ENCODE measurements at places on chromosomes 2 and 18.

DNA sequence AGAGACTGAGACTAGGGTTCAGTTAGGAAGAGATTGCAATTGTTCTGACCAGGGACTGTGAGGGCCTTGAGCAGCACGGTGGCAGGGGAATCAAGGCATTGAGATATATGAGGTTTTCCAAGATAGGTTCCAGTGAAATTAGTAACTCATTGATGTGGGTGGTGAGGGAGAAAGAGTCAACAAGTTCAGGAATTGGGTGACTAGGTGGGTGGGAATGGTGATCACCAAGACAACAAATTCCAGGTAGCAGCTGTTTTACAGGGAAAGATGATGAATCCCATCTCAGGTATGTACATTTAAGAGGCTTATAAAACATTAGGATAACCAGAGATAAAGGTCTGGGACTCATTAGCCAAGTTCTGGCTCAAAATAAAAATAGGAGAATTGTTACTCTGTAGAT, 251.5 kb upstream of the MGAT5 start:
- DNase-seq, result no peak

- DNase-seq, result no peak
Measured at GRCh38 chr2:110766291-110766690, 33.9 kb downstream of the ACOXL start.

GRCh38 chr2:85647823-85648526, 20.0 kb downstream of the SFTPB start:
- no peak for DNase-seq

DNA sequence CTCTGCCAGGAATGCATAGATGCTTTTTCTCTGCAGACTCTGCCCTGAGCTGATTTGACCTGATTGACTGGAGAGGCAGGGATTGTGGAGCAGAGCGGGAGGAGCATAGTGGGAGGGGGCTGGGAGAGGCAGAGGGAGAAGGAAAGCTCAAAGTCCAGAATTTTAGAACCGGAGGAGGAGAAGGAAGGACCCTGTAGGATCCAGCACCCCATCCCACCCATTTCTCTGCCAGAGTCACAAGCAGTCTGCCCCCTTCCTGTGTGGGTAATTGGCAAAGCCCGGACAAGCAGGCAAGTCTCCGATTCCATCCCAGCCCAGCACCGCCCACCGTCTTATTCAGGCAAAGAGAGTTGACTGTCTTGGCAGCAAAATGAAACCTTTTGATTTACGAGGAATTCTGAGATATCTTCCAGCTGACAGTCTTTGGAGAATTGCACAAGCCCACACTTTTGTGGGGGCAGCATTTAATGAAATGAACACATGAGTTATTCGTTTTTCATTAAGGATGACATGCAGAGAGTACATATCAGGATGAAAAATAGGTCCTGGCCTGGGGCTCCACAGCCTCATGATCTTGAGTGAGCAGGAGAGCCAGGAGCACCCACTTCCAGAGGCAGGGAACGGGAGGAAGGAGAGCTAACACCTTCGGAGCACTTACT, 103.1 kb downstream of the MCFD2 start:
- no peak for DNase-seq

- DNase-seq, result no peak
Measured at GRCh38 chr2:240269380-240269779, 128.9 kb upstream of the OTOS start.

DNA sequence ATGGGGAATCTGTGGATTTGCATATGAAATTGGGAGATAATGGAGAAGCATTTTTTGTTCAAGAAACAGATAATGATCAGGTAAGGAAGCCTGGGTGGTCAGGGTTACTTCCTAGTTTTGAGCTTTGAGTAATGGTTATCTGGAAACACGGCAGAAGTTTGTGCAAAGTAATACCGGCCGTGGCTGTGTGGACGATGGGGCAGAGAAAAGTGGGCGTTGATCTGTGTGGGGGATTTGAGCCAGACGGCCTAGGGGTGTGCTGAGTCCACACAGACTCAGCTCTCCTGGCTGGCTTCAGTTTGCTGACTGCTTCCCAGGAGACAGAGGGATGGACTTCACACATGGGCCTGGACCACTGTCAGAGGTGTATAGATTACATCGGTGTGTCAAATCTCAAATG, 21.3 kb downstream of the LPIN1 start:
- no peak for DNase-seq

DNA sequence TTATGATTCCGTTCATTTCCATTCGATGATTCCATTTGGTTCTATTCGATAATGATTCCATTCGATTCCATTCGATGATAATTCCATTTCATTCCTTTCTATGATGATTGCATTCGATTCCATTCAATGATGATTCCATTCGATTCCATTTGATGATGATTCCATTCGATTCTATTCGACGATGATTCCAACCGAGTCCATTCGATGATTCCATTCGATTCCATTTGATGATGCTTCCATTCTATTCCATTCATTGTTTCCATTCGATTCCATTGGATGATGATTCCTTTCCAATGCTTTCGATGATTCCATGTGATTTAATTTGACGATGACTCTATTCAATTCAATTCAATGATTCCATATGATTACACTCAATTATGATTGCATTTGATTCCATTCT, 1093.5 kb downstream of the RPIA start:
- no peak for DNase-seq

GRCh38 chr18:31583185-31583854, 8.4 kb upstream of the TTR start:
- DNase-seq, result no peak

DNA sequence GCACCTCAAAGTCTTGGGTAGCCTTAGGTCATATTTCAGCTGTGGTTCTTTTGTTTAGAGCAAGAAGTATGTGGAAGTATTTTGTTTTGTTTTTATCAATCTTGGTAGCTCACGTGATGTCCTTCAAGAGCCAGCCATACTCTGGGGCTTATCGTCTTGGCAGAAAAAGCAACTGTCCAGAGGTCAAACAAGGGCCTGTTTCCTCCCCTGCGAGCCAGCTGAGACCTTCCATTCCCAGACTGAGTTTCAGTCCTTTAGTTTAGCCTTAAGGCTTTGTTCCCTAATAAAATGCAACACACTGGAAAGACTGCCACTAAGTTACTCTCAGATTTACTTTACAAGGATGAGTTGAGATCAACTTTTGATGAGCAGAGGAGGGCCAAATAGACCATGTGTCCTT, 63.5 kb downstream of the TXNL1 start:
- DNase-seq, result no peak

DNA sequence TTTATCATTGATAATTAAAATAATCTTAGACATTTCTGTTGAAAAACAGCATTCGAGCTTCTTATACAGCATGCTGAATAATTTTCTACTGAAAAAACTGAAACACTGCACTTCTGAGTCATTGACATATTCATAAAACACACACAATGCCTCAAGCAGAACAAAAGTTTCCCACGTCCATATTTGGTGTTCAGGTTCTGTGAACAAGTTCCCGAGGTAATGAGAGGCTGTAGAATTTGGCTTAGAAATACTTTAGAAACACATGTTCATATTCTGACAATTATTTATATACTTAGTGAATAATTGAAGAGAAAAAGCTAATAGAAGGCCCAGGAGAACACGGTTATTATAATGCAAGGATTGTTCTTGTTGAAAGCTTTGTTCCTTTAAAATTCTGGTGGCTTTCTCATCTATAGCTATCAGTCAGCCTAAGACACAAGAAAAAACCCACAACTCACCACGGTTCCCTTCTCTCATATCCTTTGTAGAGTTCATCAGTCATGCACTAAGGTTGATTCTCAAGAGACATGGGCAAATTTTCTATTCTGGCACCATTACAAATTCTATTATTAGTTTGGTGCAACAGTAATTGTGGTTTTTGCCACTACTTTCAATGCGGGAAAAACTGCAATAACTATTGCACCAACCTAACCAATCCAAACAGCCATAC, 194.4 kb downstream of the TMX3 start:
- no peak for DNase-seq

DNA sequence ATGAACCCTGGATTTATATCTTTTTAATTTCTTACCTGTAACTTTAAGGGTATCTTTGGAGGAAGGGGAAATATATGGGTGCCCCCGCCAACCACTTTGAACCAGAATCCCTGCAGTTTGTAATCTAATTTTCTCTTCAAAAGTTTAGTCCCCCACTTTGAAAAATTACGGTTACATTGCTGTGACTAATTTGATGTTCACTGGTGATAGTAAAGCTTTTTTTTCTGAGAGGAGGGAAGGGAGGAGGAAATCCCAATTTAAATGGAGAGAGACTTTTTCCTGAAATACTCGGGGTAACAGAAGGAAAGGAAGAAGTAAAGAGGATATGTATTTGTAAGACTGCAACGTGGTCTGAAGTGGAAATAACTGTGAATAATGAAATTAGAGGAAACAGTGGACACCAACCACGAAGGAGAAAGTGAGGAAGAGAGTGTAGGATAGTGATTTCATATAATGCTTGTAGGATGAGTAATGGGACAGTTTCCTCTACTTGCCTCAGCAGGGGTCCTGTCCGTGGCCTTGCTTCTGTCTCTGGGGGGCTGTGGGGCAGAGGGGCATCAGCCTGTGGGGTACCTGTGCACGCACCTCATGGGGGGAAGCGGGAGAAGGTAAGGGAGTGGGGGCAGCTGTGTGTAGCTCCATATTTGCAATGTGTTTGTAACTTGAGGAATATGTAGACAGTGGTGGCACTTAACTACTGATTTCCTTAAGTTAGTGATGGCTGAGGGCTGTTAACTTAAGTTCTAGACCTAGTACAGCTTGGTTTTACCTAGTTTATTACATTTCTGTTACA, 161.1 kb downstream of the LTBP1 start:
- no peak for DNase-seq

GRCh38 chr18:65607161-65607560, 143.7 kb upstream of the CDH7 start:
- no peak for DNase-seq

- no peak for DNase-seq
Measured at GRCh38 chr2:193690572-193690971, 1495.8 kb upstream of the TMEFF2 start.

GRCh38 chr2:209380293-209380692, 43.6 kb upstream of the MAP2 start:
- no peak for DNase-seq

- DNase-seq, result no peak
Measured at GRCh38 chr2:142076317-142076716, 54.5 kb downstream of the LRP1B start.

- DNase-seq, result no peak
Measured at GRCh38 chr2:189391201-189391600, 50.1 kb upstream of the WDR75 start.

DNA sequence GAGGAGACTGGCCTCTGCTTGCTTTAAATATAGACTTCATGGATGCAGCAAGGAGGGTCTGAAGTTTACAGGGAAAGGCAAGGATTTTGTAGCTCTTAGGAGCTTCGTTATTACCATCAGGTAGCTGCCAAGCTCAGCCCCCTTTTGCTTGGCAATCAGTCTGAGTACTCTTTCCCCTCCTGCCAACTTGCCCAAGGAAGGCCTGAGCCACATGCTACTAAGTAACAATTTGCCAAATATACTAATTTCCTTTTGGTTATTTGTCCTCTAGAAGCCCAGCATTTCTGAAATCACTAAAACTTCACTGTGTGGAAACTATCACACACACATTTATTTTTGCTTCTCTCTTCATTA, 85.5 kb upstream of the ITPRID2 start:
- no peak for DNase-seq

DNA sequence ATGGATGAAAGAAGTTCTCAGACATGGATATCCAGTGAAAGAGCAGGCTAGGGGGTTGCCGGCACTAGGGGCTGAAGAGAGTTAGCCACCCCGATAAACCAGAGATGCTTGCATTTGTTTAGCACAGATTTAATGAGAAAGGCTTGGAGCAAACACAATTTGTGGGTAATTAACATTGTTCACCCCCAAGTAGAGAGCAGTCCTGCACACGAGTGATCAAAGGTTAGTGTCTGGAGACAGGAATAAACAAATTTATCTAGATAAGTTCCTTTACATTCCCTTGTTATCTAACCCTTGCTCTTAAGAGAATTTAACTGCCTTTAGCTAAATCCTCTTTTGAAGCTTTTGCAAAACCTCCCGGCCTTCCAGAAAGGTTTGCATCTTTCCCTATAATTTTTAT, 23.9 kb downstream of the HTR2B start:
- DNase-seq, result no peak

DNA sequence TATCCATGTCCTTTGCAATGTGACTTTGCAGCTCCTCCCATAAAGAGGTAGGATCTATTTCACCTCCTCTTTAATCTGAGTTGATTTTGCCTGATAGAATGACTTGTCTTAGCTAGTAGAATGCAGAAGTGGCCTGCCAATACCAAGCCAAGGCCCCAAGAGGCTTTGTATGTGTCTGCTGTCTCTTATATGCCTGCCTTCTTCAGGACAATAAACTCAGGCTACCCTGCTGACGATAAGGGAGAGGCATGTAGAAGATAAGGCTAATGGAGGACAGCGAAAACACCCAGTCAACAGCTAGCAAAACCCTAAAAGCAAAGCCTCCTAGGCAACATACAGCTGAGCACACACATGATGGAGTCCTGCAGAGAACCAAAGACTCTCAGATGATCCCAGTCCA, 1.8 kb upstream of the ZC3H8 start:
- no peak for DNase-seq

GRCh38 chr2:190382851-190383250, 25.3 kb upstream of the MFSD6 start:
- peak; percentile 30 for DNase-seq

- DNase-seq, result no peak
Measured at GRCh38 chr2:40474306-40474705, 22.4 kb upstream of the SLC8A1 start.

- no peak for DNase-seq
Measured at GRCh38 chr2:55161295-55162210, 70.5 kb downstream of the CLHC1 start.

GRCh38 chr2:157786663-157787363, 89.3 kb downstream of the ACVR1 start:
- no peak for DNase-seq

- no peak for DNase-seq
Measured at GRCh38 chr2:232984451-232985207, 28.4 kb downstream of the NGEF start.

GRCh38 chr2:237130562-237131421, 45.1 kb downstream of the COPS8 start:
- no peak for DNase-seq

DNA sequence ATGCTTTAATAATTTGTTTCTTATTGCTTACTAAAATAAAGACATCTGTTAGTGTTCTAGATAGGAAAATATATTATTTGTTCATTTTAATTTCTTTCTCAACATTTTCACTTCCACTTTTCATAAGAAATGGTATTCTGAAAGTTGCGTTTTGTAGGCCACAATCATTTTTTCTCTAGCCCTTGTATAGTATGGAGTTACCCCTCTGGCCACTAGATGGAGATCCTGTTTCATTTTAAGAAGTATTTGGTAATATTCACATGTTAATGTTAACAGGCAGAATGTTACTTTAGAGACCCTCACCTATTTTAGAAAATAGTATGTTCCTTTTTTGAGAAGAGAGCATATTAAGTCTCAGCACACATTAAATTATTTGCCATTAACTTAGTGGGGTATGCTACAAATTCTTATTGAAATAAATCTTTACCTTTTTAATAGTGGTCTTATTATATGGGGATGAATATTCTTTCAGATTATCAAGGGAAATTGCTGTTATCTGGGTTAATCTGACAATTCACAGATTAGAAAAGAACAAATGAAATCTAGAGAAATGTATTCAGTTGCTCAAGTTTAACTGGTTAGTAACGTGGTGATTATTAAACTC, 73.9 kb upstream of the TTC27 start:
- no peak for DNase-seq

GRCh38 chr2:127545796-127546195, 10.3 kb downstream of the MYO7B start:
- DNase-seq, result no peak
